Bone marrow (tissue), 2 donors: ENCODE measurements at places on chromosomes 5 and 9.

GRCh38 chr5:139960723-139961383 lies 82.2 kb downstream of the NRG2 start:
- no peak for DNase-seq

GRCh38 chr5:53335115-53335514 lies 145.3 kb upstream of the FST start:
- no peak for DNase-seq

GRCh38 chr5:90644132-90644531 lies 85.5 kb downstream of the ADGRV1 start:
- no peak for DNase-seq

DNA sequence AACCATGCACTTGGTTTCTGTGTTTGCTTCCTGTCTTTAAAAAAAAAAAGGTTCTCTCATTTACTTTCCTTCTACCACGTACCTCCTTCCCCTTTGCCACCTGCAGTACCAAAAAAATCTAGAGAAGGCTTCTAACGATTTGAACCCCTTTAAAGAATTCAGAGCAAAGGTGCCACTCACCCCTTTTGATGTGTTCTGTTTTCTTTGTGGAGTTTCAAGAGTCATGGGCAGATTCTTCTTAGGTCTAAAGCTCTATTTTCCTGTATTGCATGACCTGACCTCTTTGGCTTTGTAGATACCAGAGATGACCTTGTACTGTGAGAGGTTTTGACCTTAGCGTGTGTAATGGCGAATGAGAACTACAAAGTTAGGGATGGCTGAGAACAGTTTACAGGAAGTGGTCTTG lies 29.0 kb downstream of the TXNDC8 start:
- DNase-seq = no peak

DNA sequence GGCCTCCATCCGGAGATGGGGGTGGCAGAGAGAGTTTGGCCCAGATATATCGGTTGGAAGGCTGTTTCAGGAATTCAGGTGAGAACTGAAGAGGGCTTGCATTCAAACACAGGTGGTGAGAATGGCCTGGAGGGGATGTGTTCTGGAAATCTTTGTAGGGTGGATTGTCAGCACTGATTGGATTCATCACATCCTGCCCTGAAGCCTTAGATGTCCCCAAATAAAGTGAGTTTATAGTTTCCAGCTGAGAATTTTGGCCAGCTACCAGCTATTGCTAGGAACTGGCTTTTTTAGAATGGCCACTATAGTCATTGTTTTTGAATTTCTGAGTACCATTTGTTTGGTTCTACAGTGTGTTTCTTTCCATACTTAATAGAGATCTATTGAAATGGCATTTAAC lies 46.1 kb upstream of the ANKH start:
- no peak for DNase-seq

DNA sequence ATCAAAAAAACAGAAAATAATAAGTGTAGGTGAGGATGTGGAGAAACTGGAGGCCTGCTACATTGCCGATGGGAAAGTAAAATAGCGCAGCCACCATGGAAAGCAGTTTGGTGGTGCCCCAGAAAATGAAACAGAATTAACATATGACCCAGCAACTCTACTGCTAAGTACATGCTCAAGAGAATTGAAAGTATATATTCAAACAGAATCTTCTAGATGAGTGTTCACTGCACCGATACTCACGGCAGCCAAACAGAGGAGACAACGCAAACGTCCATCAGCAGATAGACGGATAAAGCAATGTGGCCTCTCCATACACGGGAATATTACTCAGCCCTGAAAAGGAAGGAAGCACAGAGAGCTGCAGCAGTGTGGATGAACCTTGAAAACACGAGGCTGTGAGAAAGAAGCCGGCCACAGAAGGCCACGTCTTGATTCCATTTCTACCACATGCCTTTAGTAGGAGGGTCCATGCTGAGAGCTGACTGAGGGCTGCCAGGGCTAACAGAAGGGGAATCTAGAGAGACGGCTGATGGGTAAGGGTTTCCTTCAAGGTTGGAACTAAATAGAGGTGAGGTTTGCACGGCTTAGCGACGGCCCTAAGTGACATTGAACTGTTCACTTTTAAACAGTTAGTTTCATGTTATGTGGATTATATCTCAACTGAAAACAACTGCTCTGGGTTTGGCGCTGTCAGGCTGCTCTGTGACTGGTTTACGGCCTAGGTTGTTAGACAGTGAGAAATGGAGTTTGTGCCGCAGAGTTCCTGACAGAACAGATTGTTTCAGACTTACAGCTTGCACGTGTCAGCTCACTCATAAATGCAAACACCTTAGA lies 29.8 kb downstream of the AHRR start:
- DNase-seq = no peak

DNA sequence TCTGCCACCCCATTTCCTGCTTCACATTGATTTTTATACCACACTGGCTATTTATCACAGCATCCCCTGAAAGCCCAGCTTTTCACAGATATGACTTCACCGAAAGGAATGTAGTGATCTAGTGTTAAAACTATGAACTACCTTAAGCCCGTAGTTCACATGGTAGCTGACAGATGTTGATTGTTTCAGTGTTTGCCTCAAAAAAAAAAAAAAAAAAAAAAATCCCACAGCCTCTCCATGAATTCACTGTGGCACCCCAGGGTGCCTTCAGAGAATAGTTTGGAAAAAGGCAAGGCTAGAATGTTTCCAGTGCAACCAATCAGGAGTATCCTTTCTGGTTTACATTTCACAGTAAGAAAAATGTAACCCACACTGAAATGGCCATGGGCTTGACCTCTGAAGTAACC lies 37.1 kb downstream of the GLIS3 start:
- DNase-seq = no peak

- no peak for DNase-seq
Observed at GRCh38 chr9:96482476-96482875, 32.5 kb downstream of the HABP4 start.

- no peak for DNase-seq
Observed at GRCh38 chr9:76886318-76886717, 19.6 kb downstream of the PRUNE2 start.

GRCh38 chr9:106414042-106414441 lies 448.9 kb upstream of the ZNF462 start:
- no peak for DNase-seq

- no peak for DNase-seq
Observed at GRCh38 chr9:124623966-124624734, 117.0 kb upstream of the NR5A1 start.

- no peak for DNase-seq
Observed at GRCh38 chr9:107137495-107138202, 145.4 kb upstream of the RAD23B start.

- DNase-seq = no peak
Observed at GRCh38 chr5:160445132-160445531, 23.5 kb downstream of the PTTG1 start.

- DNase-seq = no peak
Observed at GRCh38 chr9:81629440-81629839, 59.9 kb downstream of the TLE1 start.

- no peak for DNase-seq
Observed at GRCh38 chr5:33764786-33765185, 127.0 kb downstream of the ADAMTS12 start.

- DNase-seq = no peak
Observed at GRCh38 chr9:30846651-30847050, 1537.8 kb upstream of the ACO1 start.

DNA sequence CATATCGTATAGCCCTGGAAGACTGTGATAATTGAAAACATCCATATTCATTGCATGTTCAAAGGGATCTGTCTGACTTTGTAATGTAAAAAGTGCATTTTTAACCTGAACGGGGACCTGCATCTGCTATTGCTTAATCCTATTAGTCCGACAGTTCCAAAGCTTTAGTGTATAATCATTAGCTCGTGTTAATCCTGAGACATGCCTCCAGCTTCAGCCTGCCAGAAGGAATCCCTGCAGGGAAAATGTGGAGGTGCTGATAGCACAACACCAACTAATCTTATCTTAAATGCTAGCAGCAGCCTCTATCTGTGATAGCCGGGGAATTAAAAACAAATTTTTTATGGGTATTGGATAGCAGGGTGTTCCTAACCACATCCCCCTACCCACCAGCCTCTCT lies 495.2 kb downstream of the TLE4 start:
- no peak for DNase-seq

GRCh38 chr9:9099646-9100045 lies 1300.1 kb upstream of the DMAC1 start:
- no peak for DNase-seq

GRCh38 chr5:149289301-149289700 lies 17.6 kb downstream of the AFAP1L1 start:
- no peak for DNase-seq

DNA sequence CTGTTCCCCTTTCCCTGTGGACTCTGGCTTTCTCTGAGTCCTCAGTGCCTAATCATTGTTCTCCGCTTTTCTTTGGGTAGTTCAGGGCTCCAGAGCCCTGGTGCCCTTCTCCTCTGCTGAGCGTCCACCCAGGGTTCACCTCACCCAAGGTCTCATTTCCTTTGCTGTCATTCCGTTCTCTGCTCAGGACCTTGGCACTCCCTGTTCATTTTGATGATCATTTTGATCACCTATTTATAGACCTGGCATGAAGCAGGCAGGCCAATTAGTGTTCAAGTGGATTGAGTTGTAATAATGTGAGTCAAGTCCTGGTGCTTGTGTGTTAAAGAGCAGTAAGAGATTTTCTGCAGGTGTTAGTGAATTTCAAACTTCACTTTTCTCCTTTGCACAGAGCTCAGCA lies 3.6 kb downstream of the TRIO start:
- no peak for DNase-seq

DNA sequence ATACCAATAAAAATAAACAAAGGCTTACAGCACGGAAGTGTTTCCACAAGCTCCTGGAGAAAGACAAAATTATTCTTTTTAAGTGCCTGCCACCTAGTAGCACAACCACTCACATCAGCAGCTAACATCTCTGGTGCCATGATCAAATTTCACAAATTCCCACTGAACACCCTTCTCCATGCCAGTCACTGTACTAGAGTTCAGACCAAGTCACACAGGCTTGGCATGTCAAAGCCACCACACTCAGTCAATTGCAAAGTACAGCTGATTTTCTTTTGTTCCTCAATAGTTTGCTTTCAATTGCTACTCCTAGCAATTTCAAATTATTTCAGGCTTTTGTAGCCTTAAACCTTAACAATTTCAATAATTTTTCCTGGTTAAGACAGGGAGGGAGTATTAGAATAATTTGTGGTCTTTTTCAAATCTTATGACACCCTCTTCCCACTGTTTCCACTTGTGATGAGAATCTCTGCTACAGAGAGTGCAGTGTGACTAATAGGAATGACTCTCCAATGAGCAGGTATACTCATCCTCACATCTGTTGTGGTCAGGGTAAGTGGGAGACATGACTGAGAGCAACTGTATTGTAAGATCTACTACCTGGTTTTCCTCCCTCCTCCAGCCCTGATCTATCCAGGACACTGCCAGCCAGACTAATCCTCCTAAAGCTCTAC lies 46.2 kb downstream of the RNF145 start:
- DNase-seq = no peak

GRCh38 chr9:8338767-8339510 lies 539.4 kb upstream of the DMAC1 start:
- DNase-seq = no peak

DNA sequence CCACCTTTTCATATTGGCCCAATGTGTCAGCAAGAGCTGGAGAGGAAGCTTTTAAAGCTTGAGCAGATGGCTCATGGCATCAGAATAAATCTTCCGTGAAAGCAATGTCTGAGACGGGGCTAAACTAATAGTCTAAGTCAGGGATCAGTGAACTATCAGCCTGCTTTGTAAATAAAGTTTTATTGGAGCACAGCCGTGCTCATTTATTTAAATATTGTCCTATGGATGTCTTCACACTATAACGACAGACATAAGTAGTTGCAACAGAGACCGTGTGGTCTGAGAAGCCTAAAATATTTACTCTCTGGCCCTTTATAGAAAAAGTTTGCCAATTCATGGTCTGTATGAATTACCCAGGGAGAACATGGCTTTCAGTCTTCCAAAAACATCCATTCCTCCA lies 85.6 kb upstream of the SLC44A1 start:
- DNase-seq = no peak

- DNase-seq = no peak
Observed at GRCh38 chr5:109141222-109142200, 268.3 kb downstream of the PJA2 start.

- no peak for DNase-seq
Observed at GRCh38 chr5:81948349-81948748, 23.5 kb upstream of the ATG10 start.

DNA sequence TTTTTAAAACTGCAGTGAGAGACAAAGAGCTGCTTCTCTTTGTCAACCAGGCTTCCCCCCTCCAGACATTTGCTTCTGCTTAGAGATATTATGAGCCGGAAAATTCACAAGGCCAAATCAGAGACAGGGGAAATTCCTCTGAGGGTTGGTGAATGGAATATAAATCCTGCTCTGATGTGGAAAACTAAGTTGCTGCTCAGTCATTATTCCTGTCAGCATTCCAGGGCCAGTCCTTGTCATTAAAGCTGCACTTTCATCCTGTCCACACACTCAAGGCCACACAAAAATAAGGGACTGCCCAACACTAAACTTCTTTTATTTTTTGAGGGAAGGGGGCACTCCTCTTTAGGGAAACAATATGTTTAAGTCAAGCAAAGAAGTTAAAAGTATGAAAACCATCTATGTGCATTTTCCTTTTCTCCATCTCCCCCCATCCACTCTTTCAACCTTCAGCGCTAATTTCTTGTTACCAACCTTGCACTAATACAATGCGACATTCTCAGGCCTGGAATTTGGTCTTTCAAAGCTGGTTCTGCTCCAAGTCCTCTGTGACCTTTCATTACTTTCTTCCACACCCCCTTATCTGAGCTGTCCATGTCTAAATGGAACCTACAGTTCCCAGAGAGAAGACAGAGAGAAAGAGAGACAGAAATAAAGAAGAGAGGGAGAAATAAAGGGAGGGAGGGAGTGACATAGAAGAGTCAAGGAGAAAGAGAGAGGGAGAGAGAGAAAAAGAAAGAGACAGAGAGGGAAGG lies 118.9 kb upstream of the S1PR3 start:
- DNase-seq = no peak
